Fibroblast of skin of right biceps (primary cell): ENCODE measurements at places on chromosomes 13 and 19.

GRCh38 chr13:98792321-98792720 is 39.8 kb upstream of the SLC15A1 start:
- no peak for DNase-seq

- DNase-seq: no peak
Observed at GRCh38 chr19:14774373-14774772, 4.0 kb downstream of the ADGRE2 start.

GRCh38 chr13:73696713-73697112 is 437.5 kb downstream of the KLF12 start:
- DNase-seq: no peak

DNA sequence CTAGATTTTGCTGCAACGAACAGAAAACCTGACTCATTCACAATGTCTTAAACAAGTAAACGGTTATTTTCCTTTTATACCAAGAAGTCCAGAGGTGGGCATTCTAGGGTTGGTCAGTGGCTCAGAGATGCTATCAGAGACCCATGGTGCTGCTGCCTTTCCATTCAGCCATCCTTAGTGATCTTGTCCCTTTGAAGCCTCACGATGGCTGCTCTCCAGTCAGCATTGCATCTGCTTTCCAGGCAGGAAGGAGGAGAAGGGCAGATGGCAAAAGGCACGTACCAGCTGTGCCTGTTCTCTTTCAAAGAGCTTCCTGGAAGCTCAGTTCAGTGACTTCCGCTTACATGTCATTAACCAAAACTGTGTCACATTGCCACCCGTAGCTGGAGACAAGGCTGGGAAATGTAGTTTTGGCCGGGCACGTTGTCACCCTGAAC is 30.1 kb downstream of the WDFY2 start:
- peak; percentile 48 for DNase-seq

DNA sequence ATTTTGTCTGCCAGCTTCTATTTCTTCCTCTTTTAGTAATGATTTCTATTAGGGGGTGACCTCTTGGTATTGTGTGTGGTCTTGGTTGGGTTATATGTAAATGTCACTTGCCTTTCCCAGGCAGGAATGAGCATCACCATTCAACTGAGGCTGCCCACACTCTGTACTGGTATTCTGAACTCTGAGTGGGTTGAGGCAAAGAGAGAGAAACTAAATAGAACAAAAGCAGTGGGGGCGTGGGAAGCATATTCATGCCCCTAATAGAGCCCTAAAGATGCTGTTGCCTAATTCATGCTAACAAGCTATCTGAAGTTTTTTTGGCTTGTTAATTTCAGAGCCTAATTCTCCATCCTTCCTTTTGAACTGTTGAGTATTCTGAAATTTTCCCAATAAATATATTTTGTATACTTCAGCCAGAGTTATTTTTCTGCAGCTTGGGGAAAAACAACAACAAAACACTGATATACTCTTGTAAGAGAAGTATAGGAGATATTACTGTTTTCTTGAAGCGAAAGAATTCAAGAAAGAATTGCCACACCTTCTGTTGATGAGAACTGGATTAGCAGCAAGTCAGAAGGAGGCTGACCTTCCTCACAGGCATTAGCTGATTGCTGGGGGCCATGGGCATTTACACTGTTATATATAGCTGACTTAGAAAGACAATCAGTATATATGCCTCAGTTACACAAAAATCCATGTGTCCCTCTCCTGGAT is 315.8 kb upstream of the KLF12 start:
- no peak for DNase-seq
